Thoracic aorta (tissue), 2 donors: ENCODE measurements at places on chromosomes 11 and 22.

DNA sequence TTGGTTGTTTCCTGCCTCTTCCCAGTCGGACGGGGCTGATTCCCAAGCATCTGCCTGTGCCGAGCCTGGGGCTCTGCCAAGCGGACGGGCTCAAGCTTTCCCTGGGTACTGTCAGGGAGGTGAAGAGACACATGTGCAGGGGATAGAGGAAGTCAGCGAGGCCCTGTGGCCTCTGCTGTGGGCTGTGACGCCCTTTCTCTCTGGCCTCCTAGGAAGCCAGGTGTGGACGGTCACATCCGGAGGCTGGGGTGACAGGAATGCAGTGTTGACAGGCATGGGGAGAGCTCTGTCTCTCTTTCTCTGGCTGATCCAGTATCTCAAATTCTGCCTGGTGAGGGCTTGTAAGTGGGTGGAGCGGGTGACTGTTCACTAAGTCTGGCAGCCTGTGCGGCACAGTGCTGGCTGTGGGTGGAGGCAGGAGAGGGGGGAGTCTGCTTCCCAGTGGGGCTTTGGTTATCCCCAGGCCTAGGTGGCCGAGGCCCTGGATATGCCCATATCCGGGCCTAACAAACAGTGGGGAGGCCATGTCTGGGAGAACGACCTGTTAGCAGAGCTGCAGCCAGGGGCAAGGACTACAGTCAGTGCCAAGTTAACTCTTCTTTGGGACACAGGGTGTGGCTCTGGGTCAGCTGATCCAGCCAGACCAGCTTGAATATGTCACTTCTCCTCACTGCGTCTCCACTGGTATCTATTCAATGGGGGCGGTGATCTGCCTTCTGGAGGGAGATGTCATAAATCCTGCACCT is 1.9 kb downstream of the KCTD17 start:
- DNase-seq, result no peak

DNA sequence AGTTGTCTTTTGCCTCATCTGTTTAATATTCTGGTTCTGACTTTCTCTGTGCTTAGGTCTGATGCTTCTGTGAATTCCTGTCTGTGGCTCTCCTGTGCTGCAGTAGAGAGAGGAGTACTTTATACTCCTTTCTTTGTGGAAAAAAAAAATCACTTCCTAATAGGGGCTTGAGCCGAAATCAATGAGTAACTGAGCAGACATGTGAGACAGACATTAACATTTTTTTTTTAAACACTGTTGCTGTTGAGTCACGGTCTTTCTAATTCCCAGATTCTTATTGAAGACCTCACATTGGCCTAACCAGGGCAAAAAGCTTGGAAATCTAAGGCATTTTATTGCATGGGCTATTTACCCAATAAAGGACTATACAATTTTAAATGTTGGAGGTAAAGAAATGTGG is 86.1 kb downstream of the GRM5 start:
- no peak for DNase-seq

- DNase-seq, result no peak
Observed at GRCh38 chr22:26170795-26171580, 1.7 kb downstream of the SEZ6L start.

- DNase-seq, result no peak
Observed at GRCh38 chr11:71489311-71490043, 36.5 kb downstream of the NADSYN1 start.

- no peak for DNase-seq
Observed at GRCh38 chr11:63874511-63874910, 35.6 kb downstream of the MARK2 start.

- DNase-seq, result no peak
Observed at GRCh38 chr22:32123657-32124056, 35.4 kb downstream of the C22orf42 start.

GRCh38 chr11:128206461-128206860 is 380.9 kb downstream of the ETS1 start:
- DNase-seq, result no peak

GRCh38 chr22:43136255-43136654 is 6.9 kb downstream of the MCAT start:
- no peak for DNase-seq

DNA sequence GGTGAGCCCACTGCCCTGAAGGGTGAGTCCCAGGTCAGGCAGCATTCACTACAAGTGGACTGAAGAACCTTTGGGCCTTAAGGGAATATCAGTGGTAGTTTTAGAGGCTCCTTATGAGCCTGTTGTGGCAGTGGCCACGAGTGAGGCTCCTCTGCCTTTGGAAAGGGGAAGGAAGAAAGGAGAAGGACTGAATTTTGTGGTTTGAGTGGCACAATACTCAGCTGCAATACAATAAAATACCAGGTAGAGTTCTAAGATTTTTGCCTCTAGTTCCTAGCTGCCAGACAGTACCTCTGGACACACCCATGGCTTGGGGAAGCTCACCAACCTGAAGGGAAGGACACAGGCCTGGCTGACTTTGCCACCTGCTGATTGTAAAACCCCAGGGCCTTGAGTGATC is 260.9 kb downstream of the DYNC2H1 start:
- no peak for DNase-seq

- DNase-seq, result no peak
Observed at GRCh38 chr11:126791446-126791845, 209.1 kb downstream of the KIRREL3 start.

- DNase-seq, result no peak
Observed at GRCh38 chr22:28773461-28773867, 969 bp downstream of the CCDC117 start.

- DNase-seq, result peak; percentile 13
Observed at GRCh38 chr11:76339221-76339620, 41.7 kb downstream of the THAP12 start.

DNA sequence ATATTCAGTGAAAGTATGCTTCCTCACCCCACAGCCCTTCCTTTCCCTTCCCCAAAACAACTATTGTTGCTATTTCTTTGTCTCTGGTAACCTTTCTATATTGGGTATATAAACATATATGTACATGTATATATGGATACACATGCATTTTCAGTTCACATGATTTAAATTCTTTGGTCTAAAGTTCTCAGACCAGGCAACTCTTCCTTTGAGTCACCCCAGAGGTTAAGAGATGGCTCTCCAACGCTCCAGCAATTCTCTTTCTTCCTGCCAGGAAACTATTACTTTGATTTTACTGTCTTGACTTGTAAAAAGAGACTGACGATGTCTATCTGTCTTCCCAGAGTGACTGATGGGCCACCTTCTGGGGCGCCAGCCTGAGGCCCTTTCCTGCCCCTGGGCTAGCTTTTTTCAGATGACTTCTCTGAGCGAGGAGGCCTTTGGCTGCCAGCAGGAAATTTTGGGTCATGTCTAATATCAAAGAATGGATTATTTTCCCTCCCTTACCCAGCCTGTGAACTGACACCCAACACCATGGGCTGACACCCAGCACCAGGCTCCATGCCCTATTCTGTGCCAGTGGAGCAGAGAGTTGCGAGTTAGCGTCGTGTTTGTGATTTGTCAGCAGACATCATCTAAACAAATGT is 14.4 kb upstream of the ST3GAL4 start:
- no peak for DNase-seq

DNA sequence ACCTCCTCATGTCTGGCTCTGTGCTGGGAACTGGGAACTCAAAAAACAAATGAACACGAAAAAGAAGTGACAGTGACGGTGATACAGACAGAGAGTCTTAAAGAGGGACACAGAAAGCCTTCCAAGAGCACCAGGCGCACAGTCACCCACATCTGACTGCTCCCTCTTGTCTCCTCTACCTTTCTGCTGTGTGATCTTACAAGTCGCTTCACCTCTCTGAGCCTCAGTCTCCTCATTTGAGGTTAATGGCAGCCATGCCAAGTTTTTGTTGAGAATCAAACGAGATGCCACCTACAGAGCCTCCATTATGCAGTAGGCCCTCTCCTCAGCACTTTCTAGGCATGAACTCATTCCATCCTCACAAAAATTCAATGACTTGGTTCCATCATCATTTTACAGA is 3.7 kb downstream of the LRRC32 start:
- no peak for DNase-seq

DNA sequence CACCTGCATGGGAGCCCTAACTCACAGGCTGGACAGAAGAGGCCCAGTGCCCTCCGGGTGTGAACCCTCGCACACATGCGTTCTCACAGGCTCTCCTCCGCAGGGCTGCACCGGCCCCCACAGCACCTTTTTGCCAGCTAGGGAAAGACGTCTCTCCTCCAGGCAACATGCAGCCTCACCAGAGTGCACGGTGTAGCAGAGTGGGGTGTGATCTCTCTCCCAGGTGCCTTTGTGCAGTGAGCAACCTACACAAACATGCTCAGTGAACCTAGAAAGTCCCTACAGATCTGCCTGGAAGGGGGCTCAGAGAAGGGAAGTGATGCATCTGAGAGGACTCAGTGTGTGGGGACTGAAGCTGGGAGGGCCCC is 3.7 kb upstream of the CARNS1 start:
- DNase-seq, result no peak

DNA sequence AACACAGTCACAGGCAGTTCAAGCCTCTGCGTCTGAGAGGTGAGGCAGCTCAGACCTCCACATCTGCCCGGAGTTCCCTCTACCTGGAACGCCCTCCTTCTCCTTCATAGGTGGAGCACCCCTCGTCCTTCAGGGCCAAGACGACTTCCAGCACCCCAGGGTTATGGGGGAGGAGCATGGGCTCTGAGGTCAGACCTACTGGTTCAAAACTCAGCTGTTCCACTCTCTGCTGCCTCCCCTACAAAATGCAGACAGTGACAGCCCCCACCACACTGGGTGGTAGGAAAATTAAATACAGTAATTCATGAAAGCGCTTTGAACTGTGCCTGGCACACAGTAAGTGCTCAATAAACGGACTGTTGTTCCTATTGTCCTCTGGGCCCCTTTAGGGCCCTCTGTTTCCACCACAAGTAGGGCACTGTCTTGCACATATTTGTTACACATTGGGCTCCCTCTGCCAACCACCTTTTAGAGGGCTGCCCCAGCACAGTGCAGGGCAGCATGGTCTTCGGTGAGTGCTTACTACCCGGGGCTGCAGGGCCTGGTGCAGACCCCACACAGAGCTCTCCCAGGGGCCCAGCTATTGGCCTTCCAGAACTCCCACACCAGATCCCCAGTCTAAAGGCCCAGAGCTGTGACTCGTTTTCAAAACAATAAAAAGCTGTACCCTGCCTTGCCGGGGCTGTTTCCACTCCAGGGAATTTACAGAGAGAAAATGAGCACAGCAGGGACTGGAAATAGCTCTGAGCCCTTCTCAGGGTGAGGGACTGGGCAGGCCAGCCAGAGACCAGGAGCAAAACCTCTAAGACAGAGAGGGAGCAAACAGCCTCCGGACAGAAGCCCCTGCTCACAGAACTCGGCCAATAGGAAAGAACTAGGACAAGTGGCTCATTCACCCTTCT is 2.5 kb downstream of the TMEM184B start:
- DNase-seq, result no peak

DNA sequence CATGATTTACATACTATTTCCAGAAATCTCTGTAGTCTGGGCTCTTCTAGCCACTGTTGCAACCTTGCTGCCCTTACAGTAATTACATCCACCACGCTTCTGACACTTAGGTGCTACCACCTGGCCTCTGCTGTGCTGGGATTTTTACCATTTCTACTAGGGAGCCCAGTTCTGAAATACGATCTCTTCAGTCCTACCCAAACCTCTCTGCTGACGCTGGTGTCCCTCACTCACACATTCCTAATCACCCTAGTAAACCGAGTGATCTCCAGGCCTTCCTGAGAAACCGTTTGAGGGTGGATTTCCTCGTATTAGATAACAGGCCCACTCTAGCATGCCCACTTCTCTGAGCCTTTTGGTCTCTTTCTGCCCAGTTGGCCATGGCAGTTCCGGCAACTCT is 588.9 kb upstream of the CADM1 start:
- DNase-seq, result no peak

- DNase-seq, result no peak
Observed at GRCh38 chr11:27830206-27830605, 130.0 kb upstream of the BDNF start.

- no peak for DNase-seq
Observed at GRCh38 chr22:37328017-37328416, 45.7 kb downstream of the CYTH4 start.

DNA sequence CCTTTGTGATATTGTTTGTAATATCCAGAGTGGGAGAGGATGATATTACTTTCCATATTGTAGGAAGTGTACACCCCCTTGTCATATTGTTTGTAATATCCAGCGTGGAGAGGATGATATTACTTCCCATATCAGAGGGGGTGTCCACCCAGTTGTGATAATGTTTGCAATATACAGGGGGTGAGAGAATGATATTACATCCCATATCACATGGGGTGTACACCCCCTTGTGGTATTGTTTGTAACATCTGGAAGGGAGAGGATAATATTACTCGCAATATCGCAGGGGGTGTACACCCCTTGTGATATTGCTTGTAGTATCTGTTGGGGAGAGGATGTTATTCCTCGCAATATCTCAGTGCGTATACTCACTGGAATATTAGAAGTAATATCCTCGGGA is 61.5 kb downstream of the PRSS23 start:
- DNase-seq, result no peak

- DNase-seq, result no peak
Observed at GRCh38 chr11:105754260-105754659, 144.4 kb downstream of the GRIA4 start.

DNA sequence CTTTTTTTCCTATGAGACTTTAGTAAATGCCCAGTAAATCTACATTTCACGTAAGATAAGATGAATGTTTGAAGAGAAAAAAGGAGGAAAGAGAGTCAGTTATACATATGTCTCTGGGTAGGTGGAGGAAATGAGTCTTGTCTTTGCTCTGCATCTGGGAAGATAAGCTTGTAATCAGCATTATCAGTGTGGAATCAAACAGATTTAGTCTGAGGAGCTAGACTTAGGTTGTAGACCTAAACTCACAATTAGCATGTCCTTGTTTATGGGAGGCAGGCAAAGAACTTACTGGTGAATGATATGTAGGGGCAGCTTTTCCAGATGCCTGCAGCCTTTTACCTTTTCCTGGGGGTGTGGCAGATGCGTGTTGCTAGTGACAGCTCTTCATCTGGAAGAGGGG is 962.3 kb downstream of the TBC1D22A start:
- DNase-seq, result no peak

- DNase-seq, result no peak
Observed at GRCh38 chr11:3074912-3075589, 17.8 kb upstream of the CARS1 start.
